ENCODE measurements at places on chromosomes 5 and 9.

DNA sequence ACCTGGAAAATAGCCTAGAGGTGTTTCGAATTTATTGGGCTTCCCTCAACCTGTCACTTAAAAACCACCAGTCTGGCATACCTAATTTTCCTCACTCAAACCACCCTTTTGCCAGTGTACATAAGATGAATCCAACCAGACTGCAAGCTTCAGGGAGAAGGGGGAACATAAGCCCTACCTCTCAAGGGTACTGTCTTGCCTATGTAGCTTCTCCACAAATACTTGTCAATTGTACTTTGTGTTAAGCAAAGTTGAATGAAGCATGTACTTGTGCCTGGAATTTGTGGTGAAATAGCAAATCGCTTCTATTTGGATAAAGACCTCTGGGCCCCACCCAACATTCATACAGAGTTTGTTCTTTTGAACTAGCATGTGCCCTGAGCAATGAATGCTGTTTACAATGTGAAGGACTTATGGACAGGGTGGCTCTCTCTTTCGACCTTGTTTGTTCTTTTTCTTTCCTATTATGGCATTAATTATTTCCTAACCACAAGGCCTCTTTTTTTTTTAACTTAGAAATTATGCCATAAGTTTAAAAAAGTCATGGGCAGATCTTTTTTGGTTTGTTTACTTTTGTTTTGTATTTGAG, 580.2 kb downstream of the EBF1 start:
- no peak for DNase-seq

DNA sequence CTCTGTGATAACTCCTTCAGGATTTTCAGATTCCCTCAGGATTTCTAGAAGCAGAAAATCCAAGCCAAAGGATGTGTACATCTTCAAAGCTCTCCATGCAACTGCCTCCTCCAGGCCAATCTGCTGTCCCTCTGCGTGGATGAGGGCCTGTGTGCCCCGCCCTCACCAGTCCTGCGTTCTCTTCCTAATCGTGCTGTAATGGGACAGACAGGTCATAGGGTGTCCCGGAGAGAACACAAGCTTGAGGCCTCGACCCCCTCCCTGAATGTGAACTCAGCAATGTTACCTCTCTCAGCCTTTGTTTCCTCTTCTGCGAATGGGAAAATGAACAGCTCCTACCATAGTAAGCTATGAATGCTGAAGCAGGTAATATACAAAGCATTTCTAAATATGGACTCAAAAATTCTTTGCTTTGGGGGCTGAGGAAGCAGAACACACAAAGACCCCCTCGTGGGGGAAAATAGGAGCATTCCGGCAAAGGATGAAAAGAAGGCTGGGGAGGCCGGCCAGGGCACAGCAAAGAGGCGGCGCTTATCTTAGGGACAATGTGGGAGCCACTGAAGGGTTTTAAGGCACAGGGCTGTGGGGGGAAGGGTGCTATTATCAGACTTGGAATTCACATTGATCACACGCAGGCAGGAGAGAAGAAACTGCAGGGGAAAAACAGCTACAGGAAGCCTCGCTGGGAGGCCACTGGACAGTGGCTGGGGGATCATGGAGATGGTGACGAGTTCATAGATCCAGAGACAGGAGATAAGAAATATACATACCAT, 57.2 kb upstream of the FBXW11 start:
- no peak for DNase-seq

DNA sequence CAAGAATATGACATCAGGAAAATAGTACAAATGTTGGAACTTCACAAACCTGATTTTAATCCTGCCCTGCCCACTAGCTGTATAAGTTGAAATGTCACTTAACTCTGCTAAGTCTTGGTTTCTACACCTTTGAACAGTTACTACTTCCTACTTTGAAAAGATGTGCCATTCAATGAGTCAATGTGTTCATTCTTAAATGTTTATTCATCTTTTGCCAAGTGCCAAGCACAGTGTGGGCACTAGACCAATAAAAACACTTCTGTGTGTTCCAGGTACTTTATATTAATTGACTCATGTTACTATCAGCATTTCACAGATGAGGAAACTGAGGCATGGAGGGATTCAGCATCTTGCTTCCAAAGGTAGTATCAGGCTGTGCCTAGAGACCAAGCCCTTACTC, 12.8 kb downstream of the PDCL start:
- DNase-seq: no peak

DNA sequence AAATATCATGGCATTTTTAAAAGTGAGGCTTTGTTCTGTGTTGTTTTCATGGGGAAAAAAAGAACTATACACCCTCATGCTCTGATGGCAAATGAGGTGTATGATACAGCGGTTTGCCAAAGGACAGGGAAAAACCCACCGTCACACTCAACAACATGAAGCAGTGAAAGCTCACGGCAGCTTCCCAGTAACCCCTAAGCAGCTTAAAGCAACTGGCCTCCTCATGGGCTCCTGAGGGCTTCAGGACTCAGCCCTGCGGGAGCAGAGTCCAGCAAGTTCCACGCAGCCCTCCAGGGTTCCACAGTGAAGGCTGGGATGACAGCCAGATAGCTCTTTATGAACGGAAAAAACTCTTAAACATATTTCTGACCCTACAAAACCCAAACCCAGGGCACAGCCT, 12.9 kb downstream of the BARHL1 start:
- DNase-seq: no peak

DNA sequence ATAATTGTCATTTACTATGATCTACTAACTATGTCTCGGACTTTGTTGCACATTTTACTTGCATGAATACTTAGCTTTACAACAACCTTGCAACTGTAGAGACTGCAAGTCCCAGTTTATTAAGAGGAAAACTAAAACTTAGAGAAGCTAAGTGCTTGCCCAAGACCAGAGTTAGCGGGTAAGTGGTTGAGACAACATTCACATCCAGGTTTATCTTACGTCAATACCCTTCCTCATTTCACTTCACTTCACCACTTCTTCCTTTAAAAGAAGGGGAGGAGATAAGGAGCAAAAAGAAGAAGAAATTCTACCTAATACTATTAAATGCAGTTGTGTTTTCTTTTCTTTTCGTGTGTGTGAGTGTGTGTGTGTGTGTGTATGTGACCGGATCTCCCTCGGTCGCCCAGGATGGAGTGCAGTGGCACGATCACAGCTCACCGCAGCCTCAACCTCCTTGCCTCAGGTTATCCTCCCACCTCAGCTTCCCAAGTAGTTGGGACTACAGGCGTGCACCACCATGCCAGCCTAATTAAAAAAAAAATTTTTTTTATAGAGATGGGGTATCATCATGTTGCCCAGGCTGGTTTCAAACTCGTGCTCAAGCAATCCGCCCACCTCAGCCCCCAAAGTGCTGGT, 37.4 kb downstream of the MEGF9 start:
- no peak for DNase-seq

GRCh38 chr5:168427224-168427623, 59.0 kb upstream of the RARS1 start:
- DNase-seq: no peak

GRCh38 chr5:177382423-177383029, 1.7 kb upstream of the SLC34A1 start:
- no peak for DNase-seq

DNA sequence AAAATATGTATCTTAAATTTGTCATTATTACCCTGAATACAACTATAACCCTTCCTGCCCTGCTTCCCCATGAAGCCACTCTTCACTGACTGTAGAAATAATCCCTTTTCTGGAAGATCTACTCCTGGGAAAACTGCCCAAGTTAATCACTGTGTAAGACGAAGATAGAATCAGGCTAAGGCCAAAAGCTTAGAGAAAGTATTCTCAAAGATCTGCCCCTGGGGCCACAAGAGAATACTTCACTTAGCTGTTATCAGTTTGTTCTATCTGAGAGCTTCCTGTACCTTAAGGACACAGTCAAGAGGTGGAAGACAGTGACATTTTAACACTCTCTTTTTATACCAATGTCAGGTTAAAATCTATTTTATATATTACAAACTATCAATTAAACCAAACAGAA, 33.8 kb downstream of the RNF145 start:
- DNase-seq: no peak

GRCh38 chr5:173563246-173563645, 53.2 kb downstream of the BOD1 start:
- no peak for DNase-seq

DNA sequence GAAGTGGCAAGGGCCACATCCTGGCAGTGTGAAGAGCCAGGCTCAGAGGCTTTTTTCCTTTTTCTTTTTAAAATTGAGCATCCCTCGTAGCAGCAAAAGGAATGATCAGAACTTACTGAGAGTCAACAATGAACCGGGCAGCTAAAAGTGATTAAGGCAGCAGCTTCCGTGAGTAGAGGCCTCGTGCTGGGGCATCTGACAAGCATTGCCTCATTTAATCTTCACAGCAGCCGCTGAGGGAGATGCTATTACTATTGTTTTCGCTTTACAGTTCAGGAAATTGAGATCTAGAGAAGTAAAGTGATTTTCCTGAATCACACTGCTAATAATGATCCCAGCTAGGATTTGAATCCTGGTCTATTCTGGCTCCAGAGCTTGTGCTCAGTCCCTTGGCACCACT, 30.7 kb upstream of the PTGS1 start:
- no peak for DNase-seq

- no peak for DNase-seq
These were observed 57.1 kb upstream of the ANKH start for GRCh38 chr5:14928661-14929060.

GRCh38 chr5:33408816-33409215, 31.9 kb upstream of the TARS1 start:
- DNase-seq: no peak

GRCh38 chr9:88750832-88751360, 215.9 kb downstream of the NXNL2 start:
- DNase-seq: no peak

GRCh38 chr5:82234885-82235284, 43.3 kb downstream of the RPS23 start:
- peak; percentile 19 for DNase-seq

- DNase-seq: no peak
These were observed 154.3 kb upstream of the ZNF618 start for GRCh38 chr9:113721856-113722255.

- no peak for DNase-seq
These were observed 149.3 kb upstream of the POU5F2 start for GRCh38 chr5:93890657-93891056.

DNA sequence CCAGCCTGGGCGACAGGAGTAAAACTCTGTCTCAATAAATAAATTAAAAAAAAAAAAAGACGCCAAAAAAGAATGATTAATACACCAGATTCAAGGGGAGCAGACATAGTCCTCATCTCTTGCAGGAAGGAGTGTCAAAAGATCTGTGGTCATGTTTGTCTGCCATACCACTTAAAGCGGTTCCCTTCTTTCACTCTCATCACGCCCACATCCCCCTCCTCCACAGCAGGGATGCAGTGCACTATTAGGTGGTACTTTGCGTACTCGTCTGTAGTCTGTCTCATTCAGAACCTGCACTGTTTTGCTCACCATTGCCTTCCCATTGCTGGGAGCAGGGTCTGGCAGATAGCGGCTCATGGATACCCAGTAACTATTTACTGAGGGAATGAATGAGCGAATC, 11.2 kb downstream of the CDHR2 start:
- no peak for DNase-seq

GRCh38 chr9:83270116-83270515, 207.2 kb upstream of the RASEF start:
- DNase-seq: no peak

DNA sequence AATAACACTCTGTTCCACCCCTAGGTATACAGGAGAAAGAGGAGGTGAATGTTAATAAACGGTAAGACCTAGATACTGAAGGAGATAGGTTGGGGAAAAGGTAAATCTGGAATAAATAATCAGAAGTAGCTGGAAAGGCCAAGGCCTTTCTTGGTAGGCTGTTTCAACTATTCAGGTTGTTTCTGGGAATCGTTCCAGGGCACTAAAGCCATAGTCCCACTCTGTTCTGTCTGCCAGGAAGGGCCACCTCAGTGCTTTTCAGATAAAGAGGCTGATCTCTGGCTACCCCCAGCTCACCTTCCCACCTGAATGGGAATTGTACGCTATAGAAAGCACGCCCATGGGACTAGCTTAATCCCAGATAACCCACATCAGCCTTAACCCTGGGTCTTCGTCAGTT, 32.9 kb downstream of the DCAF12 start:
- DNase-seq: no peak

- DNase-seq: no peak
These were observed 24.9 kb downstream of the AHRR start for GRCh38 chr5:346229-346935.

GRCh38 chr5:60811105-60811504, 33.0 kb downstream of the ELOVL7 start:
- no peak for DNase-seq

DNA sequence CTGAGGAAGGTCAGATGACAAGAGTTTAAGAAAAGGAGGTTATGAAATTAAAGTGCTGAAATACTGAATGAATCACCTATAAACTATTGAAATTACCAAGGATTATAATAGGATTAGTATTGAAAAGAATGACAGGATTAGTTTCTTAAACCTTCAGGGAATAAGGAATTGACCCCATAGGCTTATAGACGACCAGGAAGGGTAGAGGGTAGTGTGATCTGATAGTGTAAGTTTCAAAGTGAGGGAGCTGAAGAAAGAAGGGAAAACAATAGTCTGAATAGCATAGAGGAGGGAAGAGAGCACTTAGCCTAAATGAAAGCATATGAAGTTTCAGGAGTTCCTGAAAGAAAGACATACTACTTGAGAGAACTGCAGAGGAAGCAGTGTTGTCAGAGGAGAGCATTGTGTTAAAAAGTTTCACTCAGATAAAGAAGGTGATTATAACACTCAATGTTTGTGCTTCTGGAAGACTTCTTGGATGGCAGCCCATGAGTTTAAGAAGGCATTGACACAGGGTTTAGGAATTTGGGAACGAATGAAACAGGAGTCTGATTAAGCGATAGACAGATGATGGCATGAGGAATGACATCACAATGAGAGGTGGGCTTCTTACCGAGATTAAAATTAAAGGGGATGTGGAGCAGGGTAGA, 557.9 kb upstream of the GRAMD2B start:
- no peak for DNase-seq

GRCh38 chr9:87197349-87198130, 250.2 kb upstream of the GAS1 start:
- no peak for DNase-seq

- no peak for DNase-seq
These were observed 16.2 kb downstream of the PGGT1B start for GRCh38 chr5:115246361-115246991.

- DNase-seq: no peak
These were observed 144.1 kb downstream of the ENTREP1 start for GRCh38 chr9:69469136-69469535.

Data from left colon (tissue), 2 donors.